RPMI7951 (cell line): ENCODE measurements at places on chromosomes 5 and 9. TPM values are rescaled to one million over a fixed set of nuclear protein-coding genes. Genes with fewer than 3 reads are reported as not detected.

IDNK gene
- total RNA-seq = 1.6 and 2.5 TPM in 2 replicates

SPATA9 gene
- 0.36 TPM in 1 of 2 replicates, not detected in the other for total RNA-seq

ATOSB gene
- 16.6 and 17.5 TPM in 2 replicates for total RNA-seq

- DNase-seq = no peak
These were observed 129.9 kb upstream of the RPS23 start for GRCh38 chr5:82408033-82408432.

GRCh38 chr9:117355542-117355941 is 59.3 kb downstream of the ASTN2 start:
- no peak for DNase-seq

GRCh38 chr9:109771796-109772531 is 8.0 kb upstream of the PALM2AKAP2 start:
- peak; percentile 36 for DNase-seq

- DNase-seq = peak; percentile 11
These were observed 47.9 kb downstream of the PRRT1B start for GRCh38 chr9:131593091-131593820.

- no peak for DNase-seq
These were observed 5.3 kb upstream of the DAB2IP start for GRCh38 chr9:121645853-121646807.

DNA sequence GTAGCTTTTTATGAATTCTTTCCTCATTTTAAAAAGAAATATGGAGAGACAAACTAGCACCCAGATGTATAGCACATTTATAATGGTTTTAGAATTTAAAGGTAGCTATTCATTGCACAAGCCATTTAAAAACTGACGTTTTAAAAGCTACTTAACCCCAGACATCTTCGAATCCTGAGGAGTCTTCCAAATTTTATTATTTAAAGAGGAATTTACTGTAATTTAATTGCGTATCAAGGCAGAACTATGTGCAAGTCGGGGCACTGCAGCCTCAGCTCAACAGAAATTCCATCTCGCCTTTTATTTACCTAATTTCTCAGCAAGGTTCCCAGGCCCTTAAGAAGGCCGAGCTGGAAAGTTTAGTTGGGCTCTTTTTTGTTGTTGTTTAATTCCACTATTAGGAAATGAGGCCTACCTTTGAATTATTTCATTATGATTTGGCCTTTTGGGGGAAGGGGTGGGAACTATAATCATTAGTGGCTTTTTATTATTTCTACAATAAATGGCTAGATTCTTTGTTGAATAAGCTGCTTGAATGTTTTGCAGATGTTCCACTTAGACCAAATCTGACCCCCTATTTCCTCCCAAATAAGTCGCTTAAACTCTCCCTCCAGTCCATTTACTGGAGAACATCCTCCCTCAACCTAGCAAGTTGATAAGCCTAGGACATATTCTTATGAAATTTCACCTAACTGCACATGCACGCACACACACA is 20.2 kb downstream of the NR2F1 start:
- DNase-seq = no peak

GRCh38 chr5:139124774-139125520 is 73.2 kb downstream of the SIL1 start:
- DNase-seq = no peak

- peak; percentile 33 for DNase-seq
These were observed 574.5 kb upstream of the GRAMD2B start for GRCh38 chr5:125848751-125849150.

GRCh38 chr5:67156976-67157583 is 39.5 kb downstream of the CD180 start:
- peak; percentile 22 for DNase-seq

- DNase-seq = peak; percentile 76
These were observed 56.7 kb downstream of the MAPKAP1 start for GRCh38 chr9:125650271-125650737.
